ENCODE measurements at places on chromosomes 5 and 9. TPM values are rescaled to one million over a fixed set of nuclear protein-coding genes. Genes with fewer than 3 reads are reported as not detected.

SLC34A3 gene
- total RNA-seq: not detected

SETD9 gene
- 17.8 TPM for total RNA-seq

SPATA31D4 gene
- not detected for total RNA-seq

ARHGEF37 gene
- total RNA-seq: 0.25 TPM

SLC44A1 gene
- total RNA-seq: 39.1 TPM

BTNL3 gene
- total RNA-seq: not detected

AGXT2 gene
- not detected for total RNA-seq

MED22 gene
- 19.7 TPM for total RNA-seq

CCDC107 gene
- total RNA-seq: 7.9 TPM

PRR16 gene
- total RNA-seq: 16.0 TPM

LRRC19 gene
- not detected for total RNA-seq

DMRT3 gene
- total RNA-seq: not detected

C9orf43 gene
- total RNA-seq: 0.13 TPM

TMEFF1 gene
- total RNA-seq: 1.3 TPM

LMX1B gene
- not detected for total RNA-seq

ZCCHC7 gene
- total RNA-seq: 12.4 TPM

C9orf50 gene
- total RNA-seq: not detected

SNCB gene
- not detected for total RNA-seq

SRA1 gene
- 76.0 TPM for total RNA-seq

HRCT1 gene
- total RNA-seq: 0.63 TPM

RAD1 gene
- 58.6 TPM for total RNA-seq

SEMA6A gene
- total RNA-seq: 6.0 TPM

LCN10 gene
- total RNA-seq: not detected

INSL4 gene
- total RNA-seq: 0.81 TPM

KYAT1 gene
- 7.9 TPM for total RNA-seq

CCDC192 gene
- total RNA-seq: not detected

ADGRD2 gene
- total RNA-seq: not detected

SLC36A3 gene
- total RNA-seq: not detected

PTPRD gene
- total RNA-seq: not detected

ZNF354C gene
- not detected for total RNA-seq

NR5A1 gene
- total RNA-seq: not detected

ORM2 gene
- total RNA-seq: not detected

DUSP1 gene
- total RNA-seq: 322 TPM

FGF18 gene
- 0.21 TPM for total RNA-seq

SPATA31E1 gene
- total RNA-seq: 0.26 TPM

NDST1 gene
- 65.0 TPM for total RNA-seq

CFAP157 gene
- not detected for total RNA-seq

IRX2 gene
- total RNA-seq: 16.7 TPM

ELAVL2 gene
- 0.08 TPM for total RNA-seq

PCDHB7 gene
- total RNA-seq: 0.85 TPM

MEF2C gene
- total RNA-seq: 39.3 TPM

SLC22A5 gene
- 3.5 TPM for total RNA-seq

NINJ1 gene
- total RNA-seq: 34.8 TPM

TEK gene
- total RNA-seq: 4.0 TPM

IL4 gene
- not detected for total RNA-seq

FBP1 gene
- total RNA-seq: not detected

HSPA4 gene
- total RNA-seq: 238 TPM
